ENCODE measurements at places on chromosomes 16 and 17.

DNA sequence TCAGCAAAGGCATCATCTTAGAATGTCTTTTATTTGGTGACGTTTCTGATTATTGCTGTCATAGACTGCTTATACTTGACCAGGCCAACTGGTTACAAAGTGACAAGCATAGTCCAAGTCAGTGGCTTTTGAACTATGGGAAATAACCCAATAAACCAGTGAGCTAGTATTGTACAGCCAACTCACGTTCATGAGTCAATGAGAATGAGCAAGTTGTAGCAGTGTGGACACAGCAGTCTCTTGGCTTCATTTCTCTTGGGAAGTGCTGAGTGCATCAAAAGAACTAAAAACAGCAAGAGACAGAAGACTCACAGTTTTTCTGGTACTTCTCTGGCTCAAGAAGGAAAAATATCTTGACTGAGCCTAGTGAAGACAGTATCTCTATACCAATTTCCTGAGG, 36.9 kb upstream of the CRISPLD2 start:
- no peak for DNase-seq

- DNase-seq: no peak
Observed at GRCh38 chr16:84959045-84959576, 52.2 kb downstream of the ZDHHC7 start.

- DNase-seq: no peak
Observed at GRCh38 chr16:88508376-88508867, 55.3 kb downstream of the ZFPM1 start.

- DNase-seq: no peak
Observed at GRCh38 chr17:78053777-78054468, 74.6 kb downstream of the TMC6 start.

GRCh38 chr16:55728797-55729196, 73.0 kb downstream of the SLC6A2 start:
- DNase-seq: no peak

DNA sequence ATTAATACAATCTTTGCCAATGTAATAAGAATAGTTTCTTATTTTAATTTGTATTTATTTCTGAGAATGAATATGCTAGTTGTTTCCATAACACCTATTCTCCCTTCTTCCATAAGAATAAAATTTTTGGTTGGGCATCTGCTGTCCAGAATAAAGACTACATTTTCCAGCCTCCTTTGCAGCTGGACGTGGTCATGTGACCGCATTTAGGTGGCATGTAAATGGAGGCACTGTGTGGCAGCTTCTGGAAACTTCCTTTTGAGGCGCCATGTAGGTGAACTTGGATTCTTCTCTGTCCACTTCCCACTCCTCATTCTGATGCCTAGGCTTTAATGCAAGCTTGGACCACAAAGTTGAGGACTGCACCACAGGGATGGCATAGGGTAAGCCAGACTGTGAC, 215.4 kb upstream of the AXIN2 start:
- no peak for DNase-seq

GRCh38 chr16:50371936-50372595, 3.3 kb upstream of the BRD7 start:
- peak; percentile 75 for DNase-seq

DNA sequence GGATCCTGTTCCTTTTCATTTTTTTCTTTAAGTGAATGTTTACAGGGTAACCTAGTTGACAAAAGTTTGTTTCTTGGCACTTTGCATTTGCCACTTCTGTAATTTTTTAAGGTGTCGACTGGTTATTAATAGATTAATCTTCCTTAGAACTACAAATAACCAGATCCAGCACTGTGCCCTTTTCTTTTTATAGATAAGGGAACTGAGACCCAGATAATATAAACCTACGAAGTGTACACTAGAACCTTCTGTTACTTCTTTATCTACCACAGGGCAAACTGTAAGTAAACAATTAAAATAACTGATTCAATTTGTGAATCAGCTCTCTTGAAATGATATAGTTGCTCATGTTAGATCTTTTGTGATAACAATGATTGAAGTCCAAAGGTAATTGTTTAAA, 55.4 kb downstream of the NLK start:
- DNase-seq: no peak

- no peak for DNase-seq
Observed at GRCh38 chr17:36731811-36732210, 130.4 kb downstream of the MRM1 start.

GRCh38 chr17:47837401-47838039, 3.6 kb downstream of the SCRN2 start:
- no peak for DNase-seq
